LoVo (cell line): ENCODE measurements at places on chromosomes 16 and 17.
A peak's percentile ranks its signal among the peaks of the same experiment; 100 is the strongest.

GRCh38 chr16:15650019-15650697 lies at the start of gene NDE1:
TSS of gene NDE1 (plus strand) at chr16:15650245. CDS start at chr16:15664779, 14,534 bp downstream.
- DNase-seq: peak; percentile 92

GRCh38 chr17:74270333-74270732 lies 3.7 kb upstream of the DNAI2 start:
- DNase-seq: no peak

- DNase-seq: peak; percentile 41
Measured at GRCh38 chr16:71645450-71645849, 19.5 kb downstream of the MARVELD3 start.

GRCh38 chr16:25143928-25144327 lies 32.4 kb downstream of the LCMT1 start:
- DNase-seq: no peak

DNA sequence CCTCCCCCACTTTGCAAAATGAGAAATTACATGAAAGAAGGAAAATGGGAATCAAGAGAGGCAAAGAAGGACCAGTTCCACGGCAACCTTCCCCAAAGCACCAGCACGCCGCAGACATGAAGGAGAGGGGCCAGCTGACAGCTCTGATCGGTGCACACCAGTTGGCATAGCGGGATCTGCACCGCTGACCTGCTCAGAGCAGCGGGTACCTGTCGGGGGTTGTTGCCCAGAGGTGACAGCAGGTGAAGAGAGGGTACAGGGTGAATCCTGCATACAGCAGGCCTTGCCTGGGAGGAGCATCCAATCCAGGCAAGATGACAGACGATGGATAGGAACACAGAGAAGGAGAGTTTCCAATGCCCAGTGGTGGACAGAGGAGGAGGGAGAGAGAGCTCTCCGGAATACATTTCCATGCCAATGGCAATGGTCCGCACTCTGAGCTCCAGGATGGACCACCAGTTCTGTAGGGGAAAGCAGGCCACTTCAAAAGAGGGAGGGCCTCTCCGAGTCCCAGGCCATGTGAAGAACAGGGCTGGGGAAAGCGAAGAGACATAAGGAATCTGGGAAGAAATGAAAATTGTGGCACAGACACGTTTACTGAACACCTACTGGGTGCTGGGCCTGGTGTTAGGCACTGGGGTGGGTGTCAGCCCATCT lies 24.0 kb downstream of the CEP295NL start:
- DNase-seq: no peak

- DNase-seq: no peak
Measured at GRCh38 chr17:13387236-13387635, 214.5 kb downstream of the HS3ST3A1 start.

GRCh38 chr17:66330646-66331037 lies 28.2 kb downstream of the PRKCA start:
- DNase-seq: no peak

DNA sequence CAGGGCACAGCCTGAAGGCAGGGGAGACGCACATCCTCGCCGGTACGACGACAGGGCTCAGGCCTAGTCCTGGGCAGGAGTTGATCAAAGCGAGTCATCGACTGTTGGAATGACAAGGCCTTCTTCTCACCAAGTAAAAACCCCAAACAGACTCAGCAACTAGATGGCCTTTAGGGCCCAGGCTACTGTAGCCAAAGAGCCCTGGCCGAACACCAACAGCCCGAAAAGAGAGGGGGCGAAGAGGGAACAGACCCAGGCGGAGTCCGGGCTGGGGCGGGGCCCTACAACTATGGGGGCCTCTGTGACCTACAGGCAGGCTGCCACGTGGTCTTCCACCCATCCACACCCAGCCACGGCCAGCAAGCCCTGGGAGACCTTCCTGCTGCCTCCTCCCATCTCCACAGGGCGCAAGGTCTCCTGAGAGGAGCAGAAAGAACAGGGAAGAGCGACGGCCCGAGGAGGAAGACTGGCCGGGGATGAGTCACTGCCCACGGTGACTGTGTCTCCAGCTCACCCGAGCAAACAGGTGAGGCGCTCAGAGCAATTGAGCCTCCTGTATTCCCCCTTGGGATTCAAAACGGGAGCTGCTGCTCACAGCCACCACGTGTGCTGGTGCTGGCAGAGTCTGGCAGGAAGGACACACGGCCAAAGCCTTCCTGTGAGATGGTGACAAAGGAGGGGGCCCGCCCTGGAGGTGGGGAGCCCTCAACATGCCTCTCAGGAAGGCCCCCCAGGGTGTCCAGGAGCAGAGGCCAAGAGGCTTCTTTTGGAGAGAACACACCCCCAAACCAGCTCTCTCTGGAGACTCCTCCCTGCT lies 17.7 kb downstream of the SLC16A3 start:
- no peak for DNase-seq

DNA sequence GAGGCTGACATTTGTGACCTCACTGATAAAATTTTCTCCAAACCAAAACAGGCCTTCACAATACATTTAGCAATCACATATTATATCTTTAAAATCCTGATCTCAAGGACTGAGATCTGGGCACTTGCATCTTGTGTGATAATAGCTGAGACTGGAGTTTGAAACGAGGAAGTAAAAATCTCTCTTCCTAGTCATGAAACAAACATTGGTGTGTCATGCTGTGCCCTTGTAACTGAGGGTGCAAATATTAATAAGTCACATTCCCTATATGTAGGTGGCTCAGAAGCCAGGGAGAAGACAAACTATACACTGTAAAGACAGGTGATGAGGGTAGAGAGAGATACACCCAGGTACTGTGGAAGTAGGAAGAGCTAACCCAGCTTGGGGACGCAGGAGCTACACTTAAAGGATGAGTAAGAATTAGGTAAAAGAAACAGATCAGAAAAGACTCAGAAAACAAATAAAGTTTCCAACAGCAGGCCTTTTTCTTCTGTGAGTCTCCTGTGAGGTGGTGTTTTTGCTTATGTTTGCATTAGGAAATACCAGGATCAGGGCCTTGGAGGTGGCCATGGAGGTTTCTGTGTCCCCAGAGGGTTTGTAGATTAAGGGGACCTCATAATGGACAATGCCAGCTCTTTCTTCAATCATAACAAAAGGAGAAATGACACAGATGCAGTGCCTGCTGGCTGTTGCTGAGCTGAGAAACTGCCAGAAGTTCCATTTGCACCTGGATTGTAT lies 335.7 kb downstream of the GRIN2A start:
- DNase-seq: no peak

DNA sequence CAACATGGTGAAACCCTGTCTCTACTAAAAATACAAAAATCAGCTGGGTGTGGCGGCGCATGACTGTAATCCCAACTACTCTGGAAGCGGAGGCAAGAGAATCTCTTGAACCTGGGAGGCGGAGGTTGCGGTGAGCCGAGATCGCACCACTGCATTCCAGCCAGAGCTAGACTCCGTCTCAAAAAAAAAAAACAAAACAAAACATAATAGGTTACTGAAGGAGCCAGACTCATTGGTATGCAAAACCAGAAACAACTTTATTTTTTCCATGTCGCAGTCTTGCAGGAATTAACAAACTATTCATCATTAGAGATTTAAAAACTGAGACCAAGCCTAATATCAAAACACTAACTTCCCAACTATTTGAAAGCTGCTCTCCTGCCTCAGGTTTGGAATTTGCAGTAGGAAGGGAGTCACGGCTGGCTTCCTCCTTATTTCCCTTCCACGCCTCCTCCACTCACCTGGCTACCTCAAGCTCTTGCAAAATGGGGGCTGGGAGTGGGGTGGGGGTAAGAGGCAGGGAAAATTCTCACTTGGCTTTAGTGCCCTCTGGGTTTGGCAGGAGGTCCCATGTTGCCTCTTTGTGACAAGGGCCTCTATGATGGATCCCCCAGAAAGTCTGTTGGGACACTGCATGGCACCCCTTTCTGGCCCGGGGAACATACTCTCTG lies 34.1 kb upstream of the MYH10 start:
- no peak for DNase-seq

- no peak for DNase-seq
Measured at GRCh38 chr16:86076606-86077005, 177.6 kb downstream of the IRF8 start.

DNA sequence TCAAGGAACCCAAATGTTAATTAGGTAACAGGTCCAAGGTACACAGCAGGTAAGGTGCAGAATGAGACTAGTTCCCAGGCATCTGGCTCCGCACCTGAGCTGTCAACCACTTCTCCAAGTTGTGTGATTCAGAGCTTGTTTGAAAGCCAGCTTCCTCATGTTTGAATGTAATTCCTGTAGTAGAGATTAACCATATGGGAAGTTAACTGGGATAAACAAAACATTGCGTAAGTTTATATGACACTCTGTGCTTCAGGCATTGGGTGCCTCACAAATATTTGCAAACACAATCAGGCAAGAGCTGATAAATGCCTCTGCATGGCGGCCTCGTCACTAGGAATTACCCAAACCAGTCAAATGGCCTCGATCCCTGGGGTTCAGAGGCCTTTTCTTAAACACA lies 27.9 kb upstream of the CPHXL start:
- DNase-seq: peak; percentile 38

DNA sequence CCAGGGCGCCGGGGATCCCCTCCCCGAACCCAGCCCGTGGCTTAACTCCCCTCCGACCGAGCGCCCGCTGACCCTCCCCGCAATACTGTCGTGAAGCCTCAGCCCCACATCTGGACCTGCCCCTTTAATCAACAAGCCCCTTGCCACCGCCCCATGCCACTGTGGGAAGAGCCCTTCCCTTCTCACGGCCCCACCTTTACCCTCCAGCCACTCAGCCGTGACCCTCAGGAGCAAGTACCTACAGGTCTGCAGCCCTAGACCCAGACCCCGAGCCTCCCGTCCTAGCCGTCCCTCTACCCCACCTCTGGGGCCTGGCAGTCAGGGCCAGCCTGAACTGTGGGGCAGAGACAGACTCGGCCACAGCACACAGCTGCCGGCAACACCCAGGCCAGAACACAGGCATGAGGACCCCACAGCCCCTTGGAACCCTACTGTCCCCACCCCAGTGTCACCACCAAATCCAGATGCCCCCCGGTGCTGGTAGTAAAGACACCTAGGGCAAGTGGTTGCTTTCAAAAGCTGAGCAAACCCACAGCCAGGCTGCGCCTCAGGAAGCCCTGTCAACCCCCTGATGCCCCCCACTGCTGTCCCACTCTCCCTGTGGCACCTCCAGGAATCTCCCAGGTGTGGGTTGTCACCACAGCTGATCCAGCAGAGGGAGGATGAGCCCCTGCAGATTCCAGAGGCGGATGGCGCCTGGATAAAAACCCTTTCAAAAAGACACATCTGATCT lies 1.4 kb downstream of the NXPH3 start:
- DNase-seq: no peak

GRCh38 chr16:55480228-55480655 lies 1.2 kb downstream of the MMP2 start:
- no peak for DNase-seq

- DNase-seq: no peak
Measured at GRCh38 chr17:80030730-80031410, 4.8 kb downstream of the TBC1D16 start.

- no peak for DNase-seq
Measured at GRCh38 chr17:29138184-29138955, 41.8 kb downstream of the MYO18A start.

- DNase-seq: no peak
Measured at GRCh38 chr16:21194771-21195301, 16.5 kb downstream of the ZP2 start.

- DNase-seq: no peak
Measured at GRCh38 chr17:80453998-80454556, 22.3 kb downstream of the NPTX1 start.

- DNase-seq: no peak
Measured at GRCh38 chr17:27776882-27777624, 23.3 kb downstream of the NOS2 start.

- DNase-seq: no peak
Measured at GRCh38 chr16:7257016-7257415, 75.6 kb upstream of the RBFOX1 start.

- no peak for DNase-seq
Measured at GRCh38 chr16:84180519-84181140, 6.2 kb downstream of the TAF1C start.

GRCh38 chr17:42111265-42111636 lies 1.3 kb downstream of the DHX58 start:
- DNase-seq: no peak

GRCh38 chr16:57529391-57530103 lies 6.8 kb downstream of the CCDC102A start:
- DNase-seq: no peak

DNA sequence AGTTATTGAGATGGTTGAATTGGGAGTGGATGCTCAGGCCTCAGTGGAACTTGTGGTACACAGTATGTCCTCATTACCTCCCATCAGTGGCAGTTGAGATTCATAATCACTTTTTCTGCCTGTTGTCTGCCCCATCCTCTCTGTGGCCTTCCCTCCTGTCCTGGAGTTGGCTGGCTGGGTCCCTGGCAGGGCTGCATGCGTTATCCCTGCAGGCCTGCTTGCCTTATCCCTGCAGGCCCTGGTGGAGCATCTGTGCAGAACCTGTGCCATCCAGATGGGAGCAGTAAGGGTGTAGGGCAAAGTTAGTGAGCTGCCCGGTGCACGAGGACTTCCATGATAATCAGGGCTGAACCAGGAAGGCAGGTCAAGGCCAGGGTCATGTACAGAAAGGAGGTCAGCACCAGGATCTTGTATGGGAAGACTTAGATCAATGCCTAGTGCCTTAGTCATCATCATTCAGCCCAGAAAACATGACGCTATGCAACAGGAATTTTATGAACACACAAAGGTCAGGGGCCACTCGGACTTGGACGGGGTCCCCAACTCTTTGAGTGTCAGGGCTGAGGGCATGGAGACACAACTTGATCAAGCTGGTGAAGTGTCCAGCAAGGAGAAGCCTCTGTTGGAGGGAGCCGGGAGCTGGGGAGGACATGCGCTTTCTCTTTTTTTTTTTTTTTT lies 47.2 kb downstream of the ABCC1 start:
- DNase-seq: peak; percentile 34

DNA sequence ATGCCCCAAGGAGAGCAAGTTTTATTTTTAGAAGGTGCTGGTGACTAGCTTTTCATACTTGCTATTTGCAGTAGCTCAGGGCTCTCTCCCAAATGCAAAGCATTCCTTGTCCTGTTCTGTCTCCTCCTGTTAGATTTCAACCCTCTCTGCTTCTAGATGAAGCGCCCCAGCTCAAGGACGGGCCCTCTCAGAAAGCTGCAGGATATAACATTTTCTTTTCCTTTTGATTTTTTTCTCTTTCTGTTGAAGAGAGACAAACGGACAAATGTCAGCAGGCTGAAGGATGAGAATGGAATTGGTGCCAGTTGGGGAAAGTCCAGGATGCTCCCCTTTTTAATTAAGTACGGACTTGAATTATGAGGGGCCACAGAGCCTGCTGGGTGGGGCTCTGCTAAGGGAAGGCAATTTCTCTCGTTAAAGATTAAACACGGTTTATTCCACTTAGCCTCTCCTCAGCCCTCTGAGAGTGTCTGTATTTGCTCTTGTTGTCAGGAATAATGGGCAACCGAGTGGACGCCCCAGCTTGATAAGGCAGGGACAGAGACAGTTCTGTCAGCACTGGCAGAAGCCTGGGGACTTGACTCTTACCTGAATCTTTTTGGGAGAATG lies 6.2 kb upstream of the ETV4 start:
- DNase-seq: peak; percentile 44

DNA sequence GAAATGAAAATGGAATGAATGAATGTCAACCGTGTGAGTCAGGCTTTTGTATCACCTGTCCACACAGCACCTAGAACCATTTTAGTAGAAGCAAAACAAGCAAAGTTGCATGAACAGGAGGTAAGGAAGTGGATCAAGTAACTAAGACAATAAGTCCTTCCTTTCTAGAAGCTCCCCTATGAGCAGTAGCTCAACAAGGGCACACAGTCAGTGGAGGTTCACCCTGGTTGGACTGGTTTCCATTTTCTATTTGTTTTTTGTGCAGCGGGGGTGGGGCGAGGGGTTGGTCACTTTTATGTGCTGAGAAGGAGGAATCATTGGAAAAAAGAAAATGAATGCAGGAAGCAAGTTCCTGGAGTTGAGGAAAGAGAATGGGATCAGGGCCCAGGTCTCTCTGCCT lies 4.0 kb upstream of the HSBP1 start:
- DNase-seq: no peak
